ENCODE measurements at places on chromosomes 11 and 22.

- no peak for DNase-seq
These were observed 23.1 kb upstream of the CD82 start for GRCh38 chr11:44542372-44542771.

GRCh38 chr11:29119707-29120618 lies 896.9 kb downstream of the KCNA4 start:
- no peak for DNase-seq

- peak; percentile 91 for DNase-seq
These were observed at the start of gene VWA5A for GRCh38 chr11:124114942-124115781. Gene VWA5A, plus strand, starts transcription at chr11:124115450. Its CDS starts 2,062 bp downstream, at chr11:124117512.

GRCh38 chr11:95284057-95285052 lies 53.4 kb upstream of the SESN3 start:
- no peak for DNase-seq

DNA sequence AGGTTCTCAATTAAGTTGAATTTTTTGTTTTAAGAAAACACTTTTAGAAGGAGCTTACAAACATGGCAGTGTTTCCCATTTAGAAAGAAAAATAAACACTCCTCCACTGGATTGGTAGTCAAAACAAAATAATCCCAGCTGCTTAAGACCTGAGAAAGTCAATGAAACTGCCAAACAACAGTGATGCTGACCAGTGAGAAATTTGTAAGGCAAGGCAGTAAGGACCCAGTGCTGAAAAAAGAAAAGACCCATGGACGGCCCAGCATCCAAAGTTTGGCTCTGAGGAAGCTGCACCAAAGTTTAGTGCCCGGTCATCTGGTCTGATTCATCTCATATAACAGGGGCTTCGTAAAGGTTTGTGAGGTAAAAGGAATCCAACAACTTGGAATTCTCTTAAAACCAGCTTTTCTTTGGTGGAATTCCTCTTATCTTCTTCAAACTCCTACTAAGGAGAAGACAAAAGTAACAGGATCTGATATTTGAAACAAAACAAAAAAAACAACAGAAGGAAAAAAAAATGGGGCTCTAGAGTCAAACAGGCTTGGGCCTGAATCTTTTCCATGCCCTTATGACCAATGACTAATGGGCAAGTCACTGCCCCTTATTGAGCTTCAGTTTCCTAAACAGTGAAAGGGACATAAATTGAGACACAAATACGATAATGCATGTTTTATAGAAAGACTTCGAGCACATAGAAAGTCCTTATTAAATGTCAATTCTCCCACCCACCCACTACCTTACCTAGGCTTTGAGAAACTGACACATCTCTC lies 383.0 kb upstream of the NARS2 start:
- no peak for DNase-seq

- no peak for DNase-seq
These were observed 677.3 kb upstream of the KIRREL3 start for GRCh38 chr11:127677660-127678425.

GRCh38 chr11:134504146-134504905 lies 92.3 kb upstream of the B3GAT1 start:
- no peak for DNase-seq

- DNase-seq = no peak
These were observed at the start of gene BAIAP2L2 for GRCh38 chr22:38110008-38110862. Gene BAIAP2L2, minus strand, starts transcription at chr22:38110684. Its CDS starts 159 bp downstream, at chr22:38110525.

GRCh38 chr22:27397954-27398342 lies 403.6 kb downstream of the MN1 start:
- DNase-seq = no peak

Data from activated CD4-positive, alpha-beta T cell treated with anti-CD3 and anti-CD28 coated beads, Interleukin-2, Interleukin-6, amounts not matched to agents 100 ng/mL and 50 ng/mL, durations not matched to agents 16 hours and 8 hours (primary cell).